ENCODE measurements at places on chromosomes 1 and 21. TPM values are rescaled to one million over a fixed set of nuclear protein-coding genes. Genes with fewer than 3 reads are reported as not detected.

TNFSF18 gene
- not detected for total RNA-seq

OR2L13 gene
- total RNA-seq: not detected

LMX1A gene
- total RNA-seq: not detected

MSH4 gene
- total RNA-seq: 0.17 TPM

LRRC39 gene
- total RNA-seq: not detected

RAP1GAP gene
- total RNA-seq: 0.82 TPM
